ENCODE measurements at places on chromosomes 4 and X. TPM values are rescaled to one million over a fixed set of nuclear protein-coding genes. Genes with fewer than 3 reads are reported as not detected.

Gene ZNF718
- total RNA-seq, result 13.2 TPM

Gene ITIH6
- not detected for total RNA-seq

Gene FREM3
- not detected for total RNA-seq

Gene CXCL1
- 5.4 TPM for total RNA-seq

Gene BBS12
- total RNA-seq, result 4.3 TPM

Gene TRIML1
- not detected for total RNA-seq

All from sigmoid colon (tissue), 7 donors.